ENCODE measurements at places on chromosomes 5 and 9.

DNA sequence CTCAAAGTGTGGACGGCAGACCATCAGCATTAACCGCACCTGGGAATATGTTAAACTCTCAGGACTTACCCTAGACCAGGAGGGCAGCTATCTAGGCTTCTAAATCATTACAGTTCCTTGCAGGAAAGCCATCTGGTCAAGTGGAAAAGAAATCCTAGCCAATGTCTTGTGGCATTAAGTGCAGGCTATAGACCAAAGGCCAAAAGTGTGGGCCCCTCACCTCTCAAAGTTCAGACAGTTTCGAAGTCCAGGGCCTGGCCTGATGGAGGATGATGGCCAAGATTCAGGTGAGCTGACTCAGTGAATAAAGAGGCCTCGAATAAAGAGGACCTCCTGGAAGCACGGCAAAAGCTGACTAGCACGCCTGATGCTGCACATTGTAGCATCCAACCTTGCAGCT lies 24.0 kb upstream of the PTPN3 start:
- no peak for DNase-seq

DNA sequence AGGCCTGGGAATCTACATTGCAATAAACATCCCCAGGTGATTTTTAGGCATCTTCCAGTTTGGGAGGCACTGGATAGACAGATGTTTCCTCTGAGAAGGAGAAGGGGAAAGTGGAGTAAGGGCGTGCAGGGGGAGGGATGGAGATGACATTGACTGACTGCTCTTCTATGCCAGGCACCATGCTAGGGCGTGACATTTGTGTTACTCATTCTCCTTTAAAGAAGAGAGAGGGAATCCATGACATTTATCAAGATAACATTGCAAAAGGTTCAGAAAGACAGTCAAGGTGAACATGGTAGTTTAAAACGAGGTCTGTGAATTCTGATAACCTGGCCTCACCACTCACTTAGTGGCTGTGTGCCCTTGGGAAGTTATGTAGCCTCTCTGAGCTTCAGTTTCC lies 35.8 kb downstream of the FGF1 start:
- DNase-seq: no peak

- DNase-seq: no peak
These were observed 781 bp downstream of the ST6GALNAC4 start for GRCh38 chr9:127915801-127916719.

- DNase-seq: no peak
These were observed 38.8 kb upstream of the PWWP2A start for GRCh38 chr5:160158087-160158486.

- DNase-seq: no peak
These were observed 36.7 kb upstream of the ITGA2 start for GRCh38 chr5:52952483-52952882.

DNA sequence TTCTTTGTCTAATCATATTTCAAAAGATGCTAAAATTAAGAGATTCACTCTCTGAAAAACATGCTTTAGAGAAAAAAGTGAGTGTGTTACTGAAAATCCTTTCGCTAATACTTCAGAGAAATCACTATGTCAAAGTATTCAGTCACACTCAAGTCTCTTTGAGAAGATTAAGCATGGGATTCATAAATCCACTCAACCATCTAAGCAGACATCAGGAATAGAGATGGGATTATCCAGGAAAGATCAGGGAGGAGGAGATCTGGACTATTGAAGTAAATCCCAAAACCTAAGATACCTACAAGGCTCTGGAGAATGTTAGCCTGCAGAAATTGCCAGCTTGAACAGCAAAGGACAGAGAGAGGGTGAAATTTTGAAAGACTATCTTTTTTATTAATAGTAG lies 317.2 kb upstream of the ACO1 start:
- DNase-seq: no peak

DNA sequence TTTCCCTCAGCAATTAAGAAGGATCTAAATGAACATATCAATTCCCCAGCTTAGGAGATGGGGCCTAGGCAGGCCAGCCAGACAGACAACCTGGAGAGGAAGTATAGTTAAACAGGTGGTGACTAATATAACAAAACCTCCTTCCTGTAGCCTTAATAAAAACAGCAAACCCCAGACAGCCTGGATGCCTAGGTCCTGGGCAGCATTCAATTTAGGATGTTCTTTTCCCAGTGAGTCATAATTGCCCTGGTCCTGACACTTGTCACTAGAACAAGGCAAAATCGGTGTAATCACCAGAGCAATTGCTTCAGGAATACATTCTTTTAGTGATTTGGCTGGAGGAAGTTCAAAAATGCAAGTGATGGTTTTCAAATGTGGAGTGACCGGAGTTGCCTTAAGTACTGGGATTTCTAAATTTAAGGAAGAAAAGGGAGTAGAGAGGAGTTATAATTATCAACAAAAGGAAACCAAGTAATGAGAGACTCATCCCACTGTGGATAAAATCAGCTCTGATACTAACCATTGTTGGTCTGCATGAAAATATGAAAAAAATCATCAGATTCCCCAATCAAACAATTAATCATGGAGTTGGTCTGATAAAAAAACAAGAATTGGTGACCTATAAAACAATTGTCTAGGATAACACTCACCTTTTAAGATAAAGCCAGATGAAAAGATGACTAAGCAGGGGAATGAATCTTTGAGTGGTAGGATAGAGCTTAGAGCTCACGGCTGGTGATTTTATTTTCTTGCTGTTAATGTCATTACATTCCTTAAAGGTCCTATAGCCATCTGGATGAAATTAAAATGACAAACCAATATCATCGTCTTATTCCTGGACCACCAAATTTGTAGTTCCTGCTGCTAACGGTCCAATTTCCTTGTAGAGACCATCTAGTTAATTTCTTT lies 39.0 kb upstream of the TARS1 start:
- DNase-seq: no peak

Data from activated CD4-positive, alpha-beta T cell treated with anti-CD3 and anti-CD28 coated beads, Interleukin-2, amount 50 U/mL, for 4 hours (primary cell).